ENCODE measurements at places on chromosomes 3 and 15. TPM values are rescaled to one million over a fixed set of nuclear protein-coding genes. Genes with fewer than 3 reads are reported as not detected.

DNA sequence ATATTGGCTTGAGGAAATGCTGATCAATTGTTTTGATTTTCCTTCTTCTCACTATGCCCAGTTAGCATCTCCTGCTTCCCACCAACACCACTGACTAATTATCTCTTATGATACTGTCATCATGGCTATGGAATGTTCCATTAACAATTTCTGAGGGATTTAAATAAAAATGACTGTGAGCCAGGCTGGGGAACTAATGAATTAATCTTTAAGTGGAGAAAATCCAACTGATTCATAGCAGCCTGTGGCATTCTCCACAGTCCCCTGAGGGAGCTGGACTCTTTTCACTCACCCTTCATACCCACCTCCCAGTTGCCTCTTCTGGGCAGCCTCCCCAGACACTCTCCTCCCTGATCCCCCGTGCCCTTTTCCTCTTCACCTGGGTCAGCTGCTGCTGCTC lies 353.6 kb downstream of the CLSTN2 start:
- no peak for DNase-seq

- no peak for DNase-seq
Measured at GRCh38 chr15:76667943-76668715, 237.0 kb downstream of the SCAPER start.

DNA sequence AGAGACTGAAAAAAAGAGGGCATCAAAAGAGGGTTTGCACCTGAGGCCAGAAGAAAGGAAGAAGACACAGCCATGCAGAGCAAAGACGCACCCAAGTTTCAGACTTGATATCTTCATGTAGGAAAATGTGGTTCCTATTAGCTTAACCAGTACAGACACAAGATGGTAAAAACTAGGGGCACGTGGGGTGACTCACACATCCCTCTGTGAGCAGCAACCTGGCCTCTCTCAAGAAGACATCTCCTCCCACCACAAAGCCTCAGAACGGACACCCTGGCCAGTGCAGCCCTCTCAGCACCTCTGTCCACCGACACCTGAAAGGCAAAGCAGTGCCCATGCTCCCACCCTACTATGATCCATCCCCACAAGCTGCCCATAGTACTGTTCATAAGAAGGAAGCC lies 33.3 kb downstream of the GLB1 start:
- no peak for DNase-seq

ACOX2 gene
- total RNA-seq: 12.8 TPM

PATL2 gene
- 4.0 TPM for total RNA-seq

PRSS50 gene
- total RNA-seq: 1.6 TPM

CPNE4 gene
- 1.9 TPM for total RNA-seq

BOC gene
- 79.6 TPM for total RNA-seq

Data from ureter (tissue), 1 donor.